ENCODE measurements at places on chromosomes 11 and 22.
A peak's percentile ranks its signal among the peaks of the same experiment; 100 is the strongest.

GRCh38 chr11:35167426-35167954 lies 28.5 kb downstream of the CD44 start:
- no peak for DNase-seq

DNA sequence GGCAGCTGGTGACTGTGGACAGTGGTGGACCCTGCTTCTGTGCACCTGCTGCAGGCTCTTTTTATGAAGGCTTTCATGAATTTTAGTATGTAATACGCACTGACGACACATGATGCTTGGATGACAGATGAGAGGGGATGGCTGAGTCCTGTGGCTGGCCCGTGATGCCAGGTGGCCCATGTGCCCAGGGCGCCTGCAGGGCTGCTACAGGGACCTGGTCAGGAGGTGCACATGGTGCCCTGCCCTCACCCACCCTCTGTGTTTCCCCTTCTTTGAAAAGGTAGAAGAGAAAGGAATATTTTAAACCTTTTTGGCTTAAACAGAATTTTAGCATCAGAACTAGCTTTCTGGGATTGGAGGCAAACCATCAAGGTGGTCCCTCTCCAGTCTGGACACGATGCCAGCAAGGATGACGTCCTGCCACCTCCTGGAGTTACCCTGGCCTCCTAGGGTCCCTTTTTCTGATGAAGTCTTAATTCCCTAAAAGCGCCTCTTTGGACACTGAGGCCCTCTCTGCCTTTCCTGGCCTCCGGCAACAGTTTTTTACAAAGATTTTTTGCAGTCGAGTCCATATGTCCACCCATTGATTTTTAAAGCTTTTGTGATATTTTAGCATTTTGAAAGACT lies 5.4 kb upstream of the RANBP1 start:
- no peak for DNase-seq

GRCh38 chr22:30953206-30953605 lies 15.4 kb downstream of the MORC2 start:
- no peak for DNase-seq

DNA sequence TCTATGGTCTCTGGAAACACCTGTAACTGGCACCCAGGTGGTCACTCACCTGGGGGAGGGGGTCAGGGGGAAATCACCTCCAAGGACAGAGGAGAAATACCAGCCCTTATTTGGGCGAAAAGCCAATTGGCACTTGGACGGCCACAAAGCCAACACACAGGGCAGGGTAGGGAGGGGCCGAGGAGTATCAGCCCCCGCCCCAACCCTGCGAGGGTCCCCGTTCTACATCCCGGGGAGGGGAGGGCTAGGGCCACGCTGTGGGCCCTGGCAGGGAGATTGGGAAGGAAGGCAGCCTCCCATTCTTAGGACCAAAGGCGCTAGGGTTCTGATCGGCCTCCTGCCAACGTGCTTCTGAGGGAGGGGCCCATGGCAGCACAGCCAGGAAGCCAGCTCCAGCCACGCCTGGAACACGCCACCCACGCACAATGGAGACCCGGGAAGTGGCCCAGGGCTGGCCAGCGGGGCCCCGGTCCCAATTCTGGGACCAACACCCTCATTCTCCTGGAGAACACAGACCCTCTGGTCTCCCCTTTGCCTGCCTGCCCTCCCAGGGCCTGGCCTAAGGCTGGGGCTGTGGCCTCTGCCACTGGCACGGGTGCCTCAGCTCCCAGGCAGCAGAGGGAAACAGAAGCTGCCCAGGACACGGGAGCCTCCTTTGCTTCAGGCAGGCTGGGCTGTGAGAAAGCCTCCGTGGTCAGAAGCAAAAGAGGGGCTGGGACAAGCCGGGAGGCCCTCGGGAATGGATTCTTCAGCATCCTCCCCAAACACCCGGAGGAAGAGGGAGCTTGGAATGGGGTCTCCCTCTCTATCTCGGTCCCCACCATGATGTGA lies 7.4 kb downstream of the CBX6 start:
- no peak for DNase-seq

GRCh38 chr22:41722496-41722895 lies 23.2 kb downstream of the MEI1 start:
- no peak for DNase-seq

DNA sequence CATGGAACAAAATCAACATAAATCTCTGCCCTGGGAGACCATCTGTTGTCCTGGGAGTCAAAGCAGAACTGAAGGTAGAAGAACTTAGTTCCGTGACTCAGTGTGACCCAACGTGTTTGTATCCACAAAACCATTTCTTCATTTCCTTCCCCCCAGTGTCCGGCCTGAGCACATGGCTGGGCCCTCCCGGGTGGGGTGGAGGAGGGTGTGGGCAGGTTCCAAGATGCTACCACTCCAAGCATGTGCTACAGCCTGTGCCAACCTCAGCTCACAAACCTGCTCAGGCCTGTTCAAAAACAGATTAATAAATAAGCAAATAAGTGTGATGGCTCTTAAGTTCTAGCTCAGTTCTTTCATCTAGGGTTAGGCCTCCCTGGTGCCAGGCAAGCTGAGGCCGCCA lies 55.3 kb downstream of the SHANK2 start:
- DNase-seq, result no peak

DNA sequence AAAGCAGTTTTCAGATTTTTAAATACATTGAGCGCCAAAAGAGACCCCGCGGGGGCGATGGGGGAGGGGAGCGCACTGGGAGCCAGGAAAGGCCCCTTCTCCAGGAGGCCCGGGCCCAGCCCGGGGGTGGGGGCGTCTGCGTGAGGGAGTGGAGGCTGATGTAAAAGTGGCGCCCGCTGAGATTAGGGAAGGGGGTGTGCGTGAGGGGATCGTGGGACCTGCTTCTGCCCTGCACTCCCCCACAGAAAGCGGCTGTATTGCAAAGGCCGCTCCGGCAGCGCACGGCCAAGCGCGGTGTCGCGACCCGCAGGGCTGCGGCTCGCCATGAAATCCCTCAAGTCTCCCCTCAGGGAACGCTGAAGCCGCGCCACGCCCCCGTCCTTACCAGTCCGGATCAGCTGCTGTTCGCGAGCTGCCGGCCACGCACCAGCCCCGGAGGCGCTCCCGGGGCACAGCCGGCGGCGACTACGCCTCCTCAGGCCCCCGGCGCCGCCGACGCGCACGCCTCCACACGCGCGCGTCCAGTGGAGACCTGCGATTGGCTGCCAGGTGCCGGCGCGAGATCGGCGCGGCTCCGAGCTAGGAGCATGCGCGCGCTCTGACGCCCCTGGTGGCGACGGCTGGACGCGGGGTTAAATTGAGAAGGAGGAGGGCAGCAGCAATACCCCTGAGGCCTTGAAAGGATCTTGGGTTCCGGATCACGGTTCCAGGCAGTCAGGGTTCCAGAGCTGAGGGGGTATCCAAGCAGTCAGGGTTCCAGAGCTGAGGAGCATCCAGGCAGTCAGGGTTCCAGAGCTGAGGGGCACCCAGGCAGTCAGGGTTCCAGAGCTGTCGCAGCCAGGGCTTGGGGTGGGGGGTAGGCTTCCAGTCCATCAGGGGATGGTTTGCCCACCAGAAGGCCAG lies at the start of gene ZNF280B:
Gene ZNF280B (minus strand): TSS at position 469 of the 903 bp plus-strand sequence. CDS start 19,344 bp downstream, outside the sequence.
- peak; percentile 62 for DNase-seq

DNA sequence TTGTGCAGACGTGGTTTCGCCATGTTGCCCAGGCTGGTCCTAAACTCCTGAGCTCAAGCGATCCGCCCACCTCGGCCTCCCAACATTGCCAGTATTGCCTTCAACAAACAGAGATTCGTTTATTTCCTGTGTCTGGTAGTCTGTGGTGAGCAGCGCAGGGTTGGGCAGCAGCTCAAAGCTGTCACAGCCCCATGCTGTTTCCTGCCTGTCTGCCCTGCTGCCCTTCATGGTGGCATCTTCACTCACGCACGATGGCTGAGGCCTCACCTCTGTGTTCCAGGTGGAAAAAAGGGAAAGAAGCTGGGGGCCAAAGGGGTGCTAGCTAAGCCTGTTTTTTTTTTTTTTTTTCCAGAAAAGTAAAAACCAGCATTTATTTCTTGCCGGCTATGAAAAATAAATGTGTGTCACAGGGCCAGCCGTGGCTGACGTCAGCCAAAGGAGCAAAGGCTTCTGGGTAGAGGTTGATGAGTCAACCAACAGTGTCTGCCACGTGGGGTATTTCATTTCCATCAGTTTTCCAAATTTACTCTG lies 28.8 kb downstream of the TBC1D22A start:
- peak; percentile 46 for DNase-seq

- no peak for DNase-seq
Measured at GRCh38 chr11:87804176-87804575, 371.1 kb downstream of the RAB38 start.

- no peak for DNase-seq
Measured at GRCh38 chr11:122048401-122048800, 67.6 kb downstream of the BLID start.

DNA sequence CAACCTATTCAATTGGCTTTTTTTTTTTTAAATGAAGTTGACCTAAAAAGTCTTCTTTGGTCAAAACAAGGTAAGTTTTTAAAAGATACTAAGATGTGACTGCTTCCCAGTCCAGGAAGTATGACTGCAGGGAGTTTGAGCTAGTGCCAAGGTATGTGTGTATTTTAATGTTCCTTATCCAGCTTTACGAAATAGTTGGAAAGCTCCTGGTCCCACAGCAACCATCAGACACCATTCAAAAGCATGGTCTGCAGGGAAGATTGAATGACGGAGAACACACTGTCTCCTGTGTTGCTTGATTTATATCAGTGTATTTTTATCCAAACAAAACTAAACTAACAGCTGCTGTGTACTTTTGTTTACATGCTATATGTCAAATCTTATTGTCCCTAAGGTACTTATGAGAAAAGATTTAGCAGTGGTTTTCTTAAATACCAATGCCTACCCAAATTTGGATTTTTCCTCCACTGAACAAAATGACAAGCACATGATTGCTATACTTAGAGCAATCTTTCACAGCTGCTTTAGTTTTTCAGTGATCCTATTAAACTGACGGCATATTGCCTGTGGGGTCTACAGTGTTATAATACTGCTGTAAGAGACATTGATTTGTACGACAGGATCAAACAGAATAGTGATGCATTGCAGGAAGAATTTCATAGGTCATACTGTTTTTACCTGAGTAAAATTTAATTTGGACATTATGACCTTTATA lies 122.9 kb downstream of the DCDC1 start:
- DNase-seq, result no peak

GRCh38 chr22:17346578-17346977 lies 22.7 kb upstream of the CECR2 start:
- no peak for DNase-seq

DNA sequence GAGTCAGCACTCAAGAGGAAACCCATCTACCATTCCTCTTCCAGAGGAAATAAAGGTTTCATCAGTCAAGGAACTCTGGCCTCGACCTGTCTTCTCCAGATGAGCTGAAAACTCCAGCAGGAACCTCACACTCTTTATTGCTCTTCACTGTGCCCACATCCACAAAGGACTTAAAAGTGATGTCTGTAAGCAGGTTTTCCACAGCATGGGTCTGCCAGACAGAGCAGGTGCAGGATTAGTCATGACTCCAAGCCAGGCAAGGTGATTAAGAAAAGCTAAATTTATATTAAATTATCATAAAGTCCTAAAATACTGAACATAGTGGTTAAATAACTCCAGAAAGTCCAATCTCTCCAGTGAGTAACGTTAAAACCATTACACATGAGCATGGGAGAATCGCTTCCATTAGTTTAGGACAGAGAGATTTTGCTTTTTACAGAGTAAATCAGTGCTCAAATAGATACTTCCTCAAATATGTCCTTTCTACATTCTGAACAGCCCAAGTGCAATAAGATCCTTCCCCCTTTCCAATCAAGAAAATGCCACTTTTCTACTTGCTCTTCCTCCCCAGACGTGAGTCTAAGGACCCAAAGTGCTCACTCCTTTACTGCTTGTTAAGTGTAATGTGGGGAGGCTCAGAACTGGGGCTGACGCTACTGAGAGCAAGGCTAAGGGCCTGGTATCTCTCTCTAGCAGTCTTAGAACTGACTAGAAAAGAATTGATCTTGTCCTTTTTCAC lies 10.7 kb upstream of the CKAP5 start:
- DNase-seq, result no peak

DNA sequence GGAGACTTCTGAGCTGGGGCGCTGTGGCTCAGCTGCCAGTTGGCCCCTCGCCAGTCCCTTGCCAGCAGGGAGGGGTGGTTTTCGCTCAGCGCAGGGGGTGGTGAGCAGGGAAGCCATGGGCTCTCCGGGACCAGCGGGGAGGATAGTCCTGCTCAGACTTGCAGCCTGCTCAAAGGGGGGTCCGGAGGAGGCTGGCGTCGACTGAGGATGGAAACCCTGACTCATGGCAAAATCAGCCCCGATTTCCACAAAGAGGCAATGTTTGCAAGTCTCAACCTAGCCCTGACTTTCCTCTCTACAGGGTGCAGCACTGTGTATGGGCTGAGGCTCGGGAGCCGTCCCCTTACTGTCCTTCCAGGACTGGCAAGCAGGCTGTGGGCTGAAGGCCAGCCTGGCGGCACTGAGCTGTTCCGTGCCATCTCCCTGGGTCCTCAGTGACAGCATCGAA lies 35.1 kb downstream of the FBLN1 start:
- DNase-seq, result no peak

- DNase-seq, result no peak
Measured at GRCh38 chr11:69682221-69682620, 7.1 kb upstream of the LTO1 start.

- no peak for DNase-seq
Measured at GRCh38 chr11:80104191-80104590, 663.4 kb upstream of the TENM4 start.

- no peak for DNase-seq
Measured at GRCh38 chr11:95688501-95689222, 100.9 kb downstream of the FAM76B start.

DNA sequence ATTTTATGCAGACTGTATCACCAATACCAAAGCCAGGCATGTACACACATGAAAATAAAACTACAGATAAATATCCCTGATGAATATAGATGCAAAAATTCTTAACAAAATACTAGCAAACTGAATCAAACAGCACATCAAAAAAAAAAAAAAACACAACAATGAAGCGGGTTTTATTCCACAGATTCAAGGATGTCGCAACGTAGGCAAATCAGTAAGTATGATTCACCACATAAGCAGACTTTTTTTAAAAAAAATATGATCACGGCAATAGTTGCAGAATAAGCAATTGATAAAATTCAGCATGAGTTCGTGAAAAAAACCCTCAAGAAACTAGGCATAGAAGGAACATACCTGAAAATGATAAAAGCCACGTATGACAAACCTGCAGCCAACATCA lies 21.3 kb downstream of the OR51F1 start:
- no peak for DNase-seq

GRCh38 chr11:70606951-70607330 lies 208.6 kb downstream of the CTTN start:
- DNase-seq, result no peak

DNA sequence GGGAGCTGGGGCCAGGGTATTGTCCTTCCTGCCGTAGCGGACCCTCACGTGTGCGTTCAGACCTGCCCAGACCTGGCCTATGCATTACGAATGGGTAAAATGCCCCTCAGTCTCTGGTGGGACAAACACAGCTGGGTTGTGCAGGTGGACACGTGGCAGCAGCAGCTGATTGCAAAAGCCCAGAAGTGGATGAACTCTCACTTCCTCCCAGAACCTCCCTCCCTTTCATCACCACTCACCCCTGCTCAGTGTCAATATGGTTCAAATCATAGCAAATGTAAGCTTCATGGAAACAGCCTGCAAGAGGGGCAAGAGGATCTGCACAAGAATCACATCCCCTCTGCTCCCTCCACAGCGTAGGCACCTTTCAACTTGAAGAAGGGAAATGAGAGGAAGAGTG lies 352.1 kb downstream of the OPCML start:
- DNase-seq, result no peak
